GM12892 (cell line): ENCODE measurements at places on chromosomes 5 and 9.

DNA sequence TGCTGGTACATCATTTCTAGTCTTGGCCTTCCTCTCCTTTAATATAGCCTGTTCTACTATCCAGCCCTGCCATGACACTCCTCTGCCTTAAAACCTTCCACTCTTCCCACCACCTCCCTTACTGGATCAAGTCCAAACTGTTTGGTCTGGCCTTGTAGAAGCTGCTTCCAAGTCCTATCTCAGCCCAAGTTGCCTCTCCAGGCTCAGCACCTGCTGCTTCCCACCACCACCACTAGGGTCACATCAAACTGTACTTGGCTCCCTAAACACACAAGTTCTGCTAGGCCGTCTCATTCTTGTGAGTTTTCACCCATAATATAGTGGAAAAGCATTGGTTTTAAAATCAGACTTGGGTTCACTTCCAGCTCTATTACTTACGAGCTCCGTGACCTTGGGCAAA, 1.4 kb downstream of the NDUFA8 start:
- DNase-seq = peak; percentile 32

DNA sequence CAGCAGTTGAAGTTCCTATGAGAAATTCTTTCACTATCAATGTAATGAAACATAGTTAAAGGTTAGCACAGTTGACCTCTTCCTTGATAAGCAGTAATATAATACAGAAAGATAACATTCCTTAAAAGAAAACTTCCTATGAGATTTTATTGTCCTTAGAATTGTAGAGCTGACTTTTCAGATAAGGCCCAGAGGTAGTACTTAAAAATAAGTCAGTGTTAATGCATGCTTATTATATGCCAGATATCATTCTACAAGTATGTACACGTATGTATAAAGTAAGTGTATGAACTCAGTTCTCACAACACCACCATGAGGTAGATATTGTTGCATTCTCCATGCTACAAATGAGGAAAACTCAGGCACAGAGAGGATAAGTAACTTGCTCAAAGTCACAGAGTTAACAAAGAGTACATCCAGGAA, 15.3 kb downstream of the AP3S1 start:
- DNase-seq = no peak

DNA sequence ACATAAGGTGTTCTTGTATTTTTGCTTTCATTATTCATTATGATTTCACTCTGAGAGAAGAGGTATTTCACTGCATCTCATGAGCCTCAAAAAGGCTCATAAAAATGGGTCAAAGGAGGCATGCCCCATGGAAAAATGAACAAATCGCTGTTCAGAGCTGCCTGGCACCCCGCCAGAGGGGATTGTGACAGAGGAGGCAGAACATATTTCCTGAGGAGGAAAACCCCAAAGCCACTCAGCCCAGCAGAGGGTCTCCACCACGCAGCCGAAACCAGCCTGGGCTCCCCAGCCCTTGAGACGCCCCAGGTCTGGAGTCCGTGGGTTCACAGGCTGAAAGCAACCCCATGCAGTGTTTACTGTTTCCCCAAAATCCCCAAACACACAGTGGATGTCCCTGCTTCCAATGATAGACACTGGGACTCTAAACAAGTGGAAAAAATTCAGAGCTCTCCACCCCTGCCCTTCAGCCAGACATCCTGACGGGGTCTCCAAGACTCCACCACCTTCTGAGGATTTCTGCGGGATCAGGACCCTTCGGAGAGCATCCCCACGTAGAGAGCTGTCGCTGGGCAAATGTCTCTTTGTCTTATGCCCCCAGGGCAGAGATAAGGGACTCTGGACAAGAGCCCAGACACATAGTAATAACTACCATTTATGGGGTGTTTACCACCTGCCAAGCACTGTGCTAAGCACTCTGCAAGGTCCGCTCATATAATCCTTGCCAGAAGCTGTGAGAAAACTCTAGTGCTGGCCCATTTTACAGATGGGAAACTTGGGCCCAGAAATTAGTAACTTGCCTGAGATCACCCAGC, 122.3 kb downstream of the PAX5 start:
- DNase-seq = no peak

DNA sequence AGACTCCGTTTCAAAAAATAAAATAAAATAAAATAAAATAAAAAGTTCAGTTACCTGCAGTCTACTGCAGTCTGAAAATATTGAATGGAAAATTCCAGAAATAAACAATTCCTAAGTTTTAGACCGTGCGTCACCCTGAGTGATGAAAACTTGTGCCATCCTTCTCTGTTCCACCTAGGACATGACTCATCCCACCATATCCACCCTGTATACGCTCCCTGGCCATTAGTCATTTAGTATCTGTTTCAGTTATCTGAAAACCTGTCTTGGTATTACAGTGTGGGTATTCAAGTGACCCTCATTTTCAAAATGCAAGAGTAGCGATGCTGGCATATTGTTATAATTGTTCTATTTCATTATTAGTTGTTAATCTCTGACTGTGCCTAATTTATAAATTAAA, 51.8 kb upstream of the TEX48 start:
- no peak for DNase-seq

DNA sequence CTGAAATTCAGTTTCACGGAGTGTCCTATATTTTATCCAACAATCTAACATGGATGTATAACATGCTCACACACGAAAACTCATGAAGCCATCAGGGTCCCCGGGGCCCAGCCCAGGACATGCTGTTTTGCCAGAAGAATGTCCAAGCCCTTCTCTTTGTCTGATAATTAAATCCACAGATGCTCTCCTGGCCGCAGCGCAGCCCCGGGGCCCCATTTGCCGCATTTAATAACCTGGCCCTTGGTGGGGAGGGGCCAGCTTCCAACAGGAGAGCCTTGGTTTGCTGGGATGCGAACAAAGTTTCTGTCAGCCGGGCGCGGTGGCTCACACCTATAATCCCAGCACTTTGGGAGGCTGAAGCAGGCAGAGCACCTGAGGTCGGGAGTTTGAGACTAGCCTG, 30.0 kb downstream of the PLPP7 start:
- DNase-seq = no peak

DNA sequence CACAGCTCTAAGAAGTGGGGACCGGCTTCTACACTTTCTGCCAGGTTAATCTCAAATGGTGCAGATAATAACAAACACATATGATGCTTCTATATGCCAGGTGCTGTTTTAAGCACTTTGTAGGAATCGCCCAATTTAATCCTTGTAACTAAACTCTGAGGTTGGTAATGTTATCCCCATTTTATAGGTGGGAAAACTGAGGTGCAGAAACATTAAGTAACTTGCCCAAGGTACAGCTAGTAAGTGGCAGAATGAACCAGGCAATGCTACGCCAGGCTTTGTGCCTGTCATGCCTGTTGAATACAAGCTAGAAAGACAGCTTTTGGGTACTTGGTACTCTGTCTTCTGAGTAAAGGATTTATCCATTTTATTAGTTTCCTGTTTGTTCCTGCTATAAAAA, 19.7 kb downstream of the IQGAP2 start:
- DNase-seq = no peak

- DNase-seq = no peak
These were observed 39.6 kb downstream of the SFXN1 start for GRCh38 chr5:175517824-175518450.

DNA sequence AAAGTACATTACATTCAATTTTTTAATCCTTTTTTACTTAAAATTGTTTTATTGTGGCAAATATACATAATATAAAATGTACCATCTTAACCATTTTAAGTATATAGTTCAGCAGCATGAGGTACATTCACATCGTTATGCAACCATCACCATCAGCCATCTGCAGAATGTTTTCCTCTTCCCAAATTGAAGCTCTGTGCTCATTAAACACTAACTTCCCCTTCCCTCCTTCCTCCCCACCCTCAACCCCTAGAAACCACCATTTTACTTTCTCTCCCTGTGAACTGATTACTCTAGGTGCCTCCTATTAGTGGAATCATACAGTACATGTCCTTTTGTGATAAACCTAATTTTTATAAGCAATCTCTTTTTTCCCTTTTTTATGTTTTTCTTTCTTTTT, 15.6 kb downstream of the TEX53 start:
- DNase-seq = no peak

DNA sequence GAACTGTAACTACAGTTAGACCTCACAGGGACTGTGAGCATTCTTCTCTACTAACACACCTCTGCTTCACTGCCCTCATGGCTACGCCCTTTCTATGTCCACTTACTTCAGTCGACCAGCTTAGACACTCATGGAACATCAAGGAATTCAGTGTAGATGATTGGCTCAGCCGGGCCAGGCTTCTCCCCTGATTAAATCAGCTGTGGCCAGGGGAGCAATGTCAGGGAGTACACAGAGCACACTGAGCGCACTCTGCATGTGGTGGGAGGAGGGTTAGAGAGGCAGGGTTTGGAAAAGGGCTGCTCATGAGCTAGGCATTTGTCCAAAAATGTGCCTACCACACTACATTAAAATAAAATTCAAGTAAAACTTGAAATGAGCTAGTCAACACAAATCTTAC, 400.5 kb downstream of the ARRDC3 start:
- no peak for DNase-seq

DNA sequence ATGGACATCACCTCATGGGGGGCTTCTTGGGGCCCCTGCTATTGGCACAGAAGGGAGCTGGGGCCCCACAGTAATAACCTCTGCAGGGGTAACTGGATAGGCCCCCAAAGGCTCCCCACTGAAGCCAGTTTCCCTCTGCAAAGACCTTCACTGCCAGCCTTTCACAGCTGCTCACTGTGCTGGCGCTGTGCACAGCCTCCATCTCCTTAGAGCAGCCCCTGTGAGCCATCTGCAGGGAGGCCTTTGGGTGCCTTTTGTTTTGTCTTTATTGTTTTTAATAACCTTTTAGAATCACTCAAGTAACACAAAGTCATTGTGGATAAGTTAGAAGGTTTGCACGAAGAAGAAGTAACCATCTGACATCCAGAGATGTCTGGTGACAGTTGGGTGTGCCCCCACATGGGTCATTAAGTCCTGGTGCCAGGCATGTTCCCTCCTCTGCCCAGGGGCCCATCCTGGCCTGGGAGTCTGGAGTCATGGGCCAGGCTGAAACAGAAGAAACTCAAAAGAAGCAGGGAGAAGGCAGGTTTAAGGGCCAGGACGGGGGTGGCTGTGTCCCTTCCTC, 42.7 kb downstream of the NCS1 start:
- DNase-seq = no peak

GRCh38 chr9:14209399-14210345, 104.3 kb downstream of the NFIB start:
- DNase-seq = no peak

DNA sequence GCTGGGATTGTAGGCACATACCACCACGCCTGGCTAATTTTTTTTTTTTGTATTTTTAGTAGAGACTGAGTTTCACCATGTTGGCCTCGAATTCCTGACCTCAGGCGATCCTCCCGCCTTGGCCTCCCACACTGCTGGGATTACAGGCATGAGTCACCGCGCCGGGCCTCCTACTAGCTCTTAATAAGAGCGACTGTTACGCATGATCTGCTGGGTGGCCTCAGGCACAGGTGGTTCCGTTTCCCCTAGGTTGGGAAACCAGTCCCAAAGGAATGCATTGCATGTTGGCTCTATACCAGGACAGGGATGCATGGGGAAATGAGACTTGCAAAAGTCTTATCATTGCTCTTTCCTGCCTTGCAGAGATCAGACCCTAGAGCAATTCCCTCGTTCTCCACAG, 184.7 kb upstream of the PPP1R26 start:
- DNase-seq = no peak

- DNase-seq = peak; percentile 73
These were observed 47.5 kb downstream of the NEURL1B start for GRCh38 chr5:172688349-172689217.

GRCh38 chr9:3825721-3826120, 299.9 kb upstream of the RFX3 start:
- no peak for DNase-seq

- no peak for DNase-seq
These were observed 77.7 kb upstream of the ADAMTS2 start for GRCh38 chr5:179422908-179423481.

GRCh38 chr9:117952581-117952980, 248.4 kb downstream of the TLR4 start:
- no peak for DNase-seq

- no peak for DNase-seq
These were observed 103.5 kb downstream of the DAPK1 start for GRCh38 chr9:87601176-87601575.

GRCh38 chr5:88671505-88672499, 211.2 kb downstream of the MEF2C start:
- DNase-seq = no peak

- DNase-seq = peak; percentile 88
These were observed 16.5 kb downstream of the ASS1 start for GRCh38 chr9:130461218-130461630.

- no peak for DNase-seq
These were observed 247.4 kb downstream of the ARL15 start for GRCh38 chr5:54062958-54063357.

DNA sequence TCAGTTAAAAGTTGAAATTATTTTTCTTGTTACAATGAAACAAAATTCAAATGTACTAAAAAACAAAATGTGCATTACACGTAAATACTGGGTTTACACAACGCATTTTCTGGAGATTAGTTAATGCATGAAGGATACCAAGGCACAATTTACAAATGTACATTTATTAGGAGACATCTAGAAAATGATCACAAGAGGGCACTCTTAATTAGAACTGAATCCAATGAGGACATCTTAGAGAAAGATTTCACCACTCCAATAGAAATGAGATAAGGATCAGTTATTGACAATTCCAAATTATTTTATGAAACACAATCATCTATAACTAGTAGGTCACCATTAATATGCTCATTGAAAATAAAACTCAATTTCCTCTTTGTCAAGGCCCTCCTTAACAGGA, 36.6 kb upstream of the CDH12 start:
- no peak for DNase-seq

- no peak for DNase-seq
These were observed 1353.4 kb upstream of the WWC1 start for GRCh38 chr5:166938071-166938470.

DNA sequence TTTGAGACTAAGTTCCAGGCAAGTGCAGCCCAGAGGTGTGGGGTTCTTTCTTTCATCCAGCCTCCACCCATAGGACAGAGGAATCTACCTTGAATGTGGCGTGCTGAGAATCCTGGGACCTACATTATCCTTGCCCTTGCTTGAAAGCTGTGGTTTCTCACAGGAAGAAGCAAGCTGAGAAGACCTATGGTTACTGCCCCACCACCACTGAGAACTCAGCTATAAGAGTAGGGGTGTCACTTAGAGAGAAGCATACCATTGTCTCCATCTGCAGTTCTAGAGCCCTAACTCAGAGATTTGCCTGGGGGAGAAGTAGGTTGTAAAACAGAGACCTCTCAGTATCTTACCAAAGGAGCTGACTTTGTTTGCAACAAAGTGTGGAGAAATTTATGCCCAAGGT, 72.4 kb downstream of the SV2C start:
- DNase-seq = no peak

- no peak for DNase-seq
These were observed 23.1 kb upstream of the PLPP6 start for GRCh38 chr9:4638968-4639367.

- DNase-seq = no peak
These were observed 30.4 kb downstream of the ACO1 start for GRCh38 chr9:32414856-32415255.

DNA sequence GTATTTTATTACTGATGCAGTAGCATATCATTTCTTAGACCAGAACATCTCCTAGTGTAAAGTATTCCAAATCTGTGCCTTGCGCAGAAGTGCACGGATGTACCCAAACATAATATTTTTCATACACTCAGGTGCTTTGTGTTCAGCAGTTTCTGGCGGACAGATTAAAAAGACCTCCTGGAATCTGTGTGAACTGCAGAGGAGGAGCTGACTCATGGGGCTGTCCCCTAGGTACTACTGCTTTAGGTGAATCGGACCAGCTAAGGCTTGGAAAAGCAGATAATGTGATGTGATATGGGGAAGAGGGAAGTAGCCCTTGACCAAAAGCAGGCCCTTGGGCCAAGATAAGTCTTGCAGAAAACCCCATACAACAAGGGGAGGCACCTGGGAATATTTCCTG, 310.1 kb downstream of the PLK2 start:
- DNase-seq = no peak
